Stimulated activated CD4-positive, alpha-beta T cell treated with anti-CD3 and anti-CD28 coated beads, Interleukin-4, amount 100 ng/mL, for 48 hours (primary cell): ENCODE measurements at places on chromosomes 6 and 20.

DNA sequence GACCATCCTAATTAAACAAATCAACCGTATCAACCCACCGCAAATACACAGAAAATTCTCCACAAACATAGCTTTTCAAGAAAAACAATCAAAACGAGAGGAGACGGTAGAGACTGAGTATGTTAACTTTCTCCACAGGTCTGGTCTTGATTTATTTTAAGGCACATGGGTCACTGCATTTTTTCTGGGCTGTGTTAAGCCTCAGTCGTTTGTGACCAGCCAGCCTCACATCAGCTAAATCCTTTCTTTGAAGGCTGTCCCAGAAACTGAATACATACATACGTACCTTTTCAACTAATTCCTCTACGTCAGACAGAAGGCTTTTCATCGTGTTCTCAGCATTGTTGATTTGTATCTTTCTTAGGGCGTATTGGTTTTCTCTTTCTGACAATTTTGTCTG, 69.4 kb downstream of the LAMA4 start:
- DNase-seq, result no peak

- DNase-seq, result no peak
Observed at GRCh38 chr20:62233684-62234083, 4.6 kb upstream of the OSBPL2 start.

DNA sequence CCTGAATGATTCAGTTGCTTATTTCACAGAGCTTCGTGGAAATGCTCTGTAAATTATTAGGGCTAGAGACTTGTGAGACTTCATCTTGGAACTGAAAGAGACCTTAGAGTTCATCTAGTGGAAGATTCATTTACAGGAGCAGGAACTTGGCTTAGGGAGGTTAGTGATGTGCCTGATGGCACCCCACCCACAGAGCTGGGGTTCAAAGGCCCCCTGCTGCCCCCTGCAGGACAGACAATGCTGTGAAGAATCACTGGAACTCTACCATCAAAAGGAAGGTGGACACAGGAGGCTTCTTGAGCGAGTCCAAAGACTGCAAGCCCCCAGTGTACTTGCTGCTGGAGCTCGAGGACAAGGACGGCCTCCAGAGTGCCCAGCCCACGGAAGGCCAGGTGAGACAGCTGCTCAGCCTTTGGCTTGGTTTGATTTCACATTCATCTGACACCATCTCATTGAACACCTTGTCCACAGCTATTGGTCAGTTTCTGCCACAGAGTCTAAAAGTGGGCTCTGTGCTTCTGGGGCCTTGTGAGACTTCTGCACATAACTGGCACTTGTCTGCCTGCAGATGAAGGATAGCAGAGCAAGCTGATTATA, 25.1 kb downstream of the MYBL2 start:
- DNase-seq, result peak; percentile 62

DNA sequence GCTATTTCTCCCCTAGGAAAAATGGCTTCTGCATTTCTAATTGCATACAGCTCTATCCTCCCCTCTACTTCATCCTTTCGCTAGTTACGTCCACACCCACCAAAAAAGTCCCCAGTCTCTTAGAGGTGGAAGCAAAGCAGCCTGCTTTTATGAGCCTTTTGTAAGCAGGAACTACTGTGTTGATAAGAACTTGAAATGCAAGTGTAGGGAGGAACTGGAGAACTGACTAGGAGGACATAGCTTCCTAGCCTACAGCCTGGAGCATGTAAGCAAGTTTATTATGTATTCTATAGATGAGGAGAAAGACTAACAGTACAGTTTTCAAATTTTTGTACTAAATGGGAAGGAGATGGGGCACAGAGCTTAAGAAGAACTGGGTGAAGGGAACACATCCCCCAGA, 10.3 kb downstream of the ARHGAP18 start:
- DNase-seq, result no peak

DNA sequence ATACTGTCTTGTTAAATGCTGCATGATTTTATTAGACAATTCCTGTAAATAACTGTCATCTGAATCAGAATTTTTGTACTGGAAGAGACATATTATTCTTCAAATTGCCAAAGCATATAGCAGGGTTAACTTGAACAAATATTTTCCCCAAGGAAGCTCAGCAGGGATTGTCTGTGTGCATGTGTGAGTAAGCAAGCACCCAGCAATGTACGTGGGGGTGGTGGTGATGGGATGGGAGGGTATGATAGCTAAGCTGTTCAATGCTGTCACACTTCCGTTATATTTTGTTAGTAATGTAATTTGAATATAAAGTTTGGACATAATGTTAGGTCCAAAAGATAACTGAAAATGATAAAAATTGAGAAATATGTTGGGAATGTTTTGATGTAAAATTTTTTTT, 118.1 kb downstream of the MYB start:
- DNase-seq, result no peak

DNA sequence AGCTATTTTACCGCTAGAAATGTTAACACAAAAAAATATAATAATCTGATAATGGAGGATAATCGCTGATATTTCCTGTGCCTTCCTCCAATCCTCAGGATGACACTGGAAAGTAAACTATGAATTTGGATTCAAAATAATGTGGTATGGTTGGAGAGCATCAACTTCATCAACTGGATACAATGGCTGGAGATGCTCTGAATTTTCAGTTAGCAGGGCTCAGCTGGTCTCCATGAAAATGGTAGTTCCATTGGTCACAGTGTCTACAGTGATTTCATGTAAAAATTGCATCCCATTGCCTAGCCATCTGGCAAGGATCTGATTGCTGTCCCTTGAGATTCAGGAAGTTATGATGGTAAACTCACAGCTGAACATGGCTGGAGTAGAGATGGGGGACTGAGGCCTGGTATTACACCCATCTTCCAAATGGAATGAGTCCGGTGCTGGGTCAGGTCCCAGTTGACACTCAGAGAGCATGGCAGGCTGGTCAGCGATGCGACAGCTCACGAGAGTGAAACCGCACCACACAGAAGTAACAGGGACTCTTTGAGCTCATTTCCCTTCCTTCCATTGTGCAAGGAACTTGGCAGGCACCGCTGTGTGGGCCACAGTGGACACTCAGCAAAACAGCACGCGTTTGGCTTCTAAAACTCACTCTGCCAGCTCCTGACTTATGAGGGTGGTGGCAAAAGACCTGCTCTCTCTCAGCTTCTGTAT, 142.4 kb upstream of the TNFAIP3 start:
- DNase-seq, result no peak

DNA sequence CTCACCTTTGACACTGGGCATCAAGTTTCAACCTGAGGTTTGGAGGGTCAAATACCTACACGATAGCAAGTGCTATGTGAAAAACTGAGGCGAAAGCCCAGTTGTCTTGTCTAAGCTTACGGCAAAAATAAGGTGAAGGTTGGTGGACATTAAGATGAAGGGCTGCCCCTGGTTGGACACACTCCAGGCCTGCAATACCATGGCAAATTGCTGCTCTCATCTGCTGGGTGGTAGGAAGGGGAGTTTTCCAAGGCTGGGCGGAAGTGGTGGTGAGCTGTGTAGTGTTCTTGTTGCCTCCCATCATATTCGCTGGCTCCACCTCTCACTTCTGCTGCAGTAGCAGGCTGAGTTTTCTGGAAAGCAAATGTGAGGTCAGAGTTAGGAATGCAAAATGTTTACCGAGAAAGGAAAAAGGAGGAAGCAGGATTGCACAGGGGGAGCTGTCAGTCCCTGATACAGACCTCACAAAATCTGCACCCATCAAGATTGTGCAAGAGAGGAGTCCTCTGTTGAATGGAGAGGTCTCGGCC, 33.7 kb downstream of the SCP2D1 start:
- DNase-seq, result no peak

GRCh38 chr6:3209114-3210023, 18.1 kb downstream of the TUBB2B start:
- peak; percentile 73 for DNase-seq

DNA sequence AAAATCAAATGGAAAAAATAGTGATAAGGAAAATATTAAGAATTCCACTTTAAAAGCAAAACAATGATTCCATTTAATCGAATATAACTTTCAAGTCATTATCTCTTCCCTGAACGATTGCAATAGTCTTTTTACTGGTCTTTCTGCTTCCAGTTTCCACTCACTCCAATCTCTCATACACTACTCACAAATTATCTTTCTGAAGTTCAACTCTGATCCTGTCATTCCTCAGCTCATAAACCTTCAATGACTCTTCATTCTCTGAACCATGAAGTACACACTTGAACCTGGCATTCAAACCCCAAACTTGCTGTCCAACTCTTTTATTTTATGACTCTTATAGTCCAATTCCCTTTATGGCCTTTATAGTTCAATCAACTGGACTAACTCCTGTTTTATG, 304.1 kb upstream of the TCF21 start:
- no peak for DNase-seq

- no peak for DNase-seq
Observed at GRCh38 chr6:110331816-110332215, 26.3 kb downstream of the METTL24 start.

GRCh38 chr6:170445487-170445886, 107.6 kb downstream of the PSMB1 start:
- no peak for DNase-seq

GRCh38 chr6:106097411-106098231, 11.5 kb downstream of the PRDM1 start:
- DNase-seq, result no peak

GRCh38 chr20:2745060-2745910, 52.7 kb downstream of the EBF4 start:
- DNase-seq, result no peak

- DNase-seq, result no peak
Observed at GRCh38 chr6:144148886-144149285, 1.4 kb upstream of the STX11 start.

DNA sequence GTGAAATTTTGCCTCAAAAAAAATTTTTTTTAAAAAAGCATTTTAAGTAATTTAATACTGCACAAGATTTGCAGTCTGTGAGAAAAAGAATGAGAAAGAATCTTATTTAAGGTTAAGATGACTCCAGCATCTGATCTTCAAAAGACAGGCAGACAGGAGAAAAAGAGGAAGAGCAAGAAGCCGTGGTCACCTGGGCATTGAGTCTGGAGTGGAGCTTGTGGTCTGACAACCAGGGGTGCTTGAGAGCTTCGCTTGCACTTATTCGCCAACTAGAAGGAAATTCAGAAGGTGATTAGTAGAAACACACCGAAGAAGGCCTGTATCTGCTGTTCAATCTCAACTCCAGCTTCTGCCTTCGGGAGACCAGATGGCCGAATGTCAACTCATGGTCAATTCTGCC, 75.9 kb downstream of the MYLK4 start:
- DNase-seq, result no peak

GRCh38 chr20:23200914-23201313, 114.8 kb upstream of the CD93 start:
- no peak for DNase-seq

DNA sequence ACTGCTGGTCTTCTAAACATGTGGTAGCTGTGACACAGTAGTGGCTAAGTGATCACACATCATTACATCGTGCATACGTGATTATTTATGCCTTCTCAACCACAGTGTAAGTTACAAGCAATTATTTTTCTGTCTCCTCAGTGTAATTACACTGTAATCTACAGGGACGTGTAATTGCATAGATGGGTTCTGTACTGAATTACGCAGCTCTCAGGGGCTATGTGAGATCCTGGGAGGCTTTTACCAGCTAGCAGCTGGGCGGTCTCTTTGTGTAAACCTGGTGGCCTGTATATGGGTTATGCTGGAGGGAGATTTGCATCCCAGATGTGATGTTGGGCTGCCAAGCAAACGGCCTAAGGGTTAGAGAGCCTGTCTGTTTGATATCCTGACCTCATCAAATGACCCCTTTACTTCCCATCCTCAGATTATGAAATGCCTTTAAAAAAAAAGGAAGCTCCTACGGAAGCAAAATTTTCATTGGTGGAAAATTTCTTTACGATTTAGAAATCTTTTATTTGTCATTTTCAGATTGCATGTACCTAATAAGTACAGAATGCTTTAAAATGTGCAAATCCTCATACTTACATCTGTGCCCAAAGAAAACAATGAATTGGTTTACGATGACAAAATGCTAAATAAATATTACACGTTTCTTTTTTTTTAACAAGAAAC, 402.8 kb upstream of the JAG1 start:
- DNase-seq, result no peak

DNA sequence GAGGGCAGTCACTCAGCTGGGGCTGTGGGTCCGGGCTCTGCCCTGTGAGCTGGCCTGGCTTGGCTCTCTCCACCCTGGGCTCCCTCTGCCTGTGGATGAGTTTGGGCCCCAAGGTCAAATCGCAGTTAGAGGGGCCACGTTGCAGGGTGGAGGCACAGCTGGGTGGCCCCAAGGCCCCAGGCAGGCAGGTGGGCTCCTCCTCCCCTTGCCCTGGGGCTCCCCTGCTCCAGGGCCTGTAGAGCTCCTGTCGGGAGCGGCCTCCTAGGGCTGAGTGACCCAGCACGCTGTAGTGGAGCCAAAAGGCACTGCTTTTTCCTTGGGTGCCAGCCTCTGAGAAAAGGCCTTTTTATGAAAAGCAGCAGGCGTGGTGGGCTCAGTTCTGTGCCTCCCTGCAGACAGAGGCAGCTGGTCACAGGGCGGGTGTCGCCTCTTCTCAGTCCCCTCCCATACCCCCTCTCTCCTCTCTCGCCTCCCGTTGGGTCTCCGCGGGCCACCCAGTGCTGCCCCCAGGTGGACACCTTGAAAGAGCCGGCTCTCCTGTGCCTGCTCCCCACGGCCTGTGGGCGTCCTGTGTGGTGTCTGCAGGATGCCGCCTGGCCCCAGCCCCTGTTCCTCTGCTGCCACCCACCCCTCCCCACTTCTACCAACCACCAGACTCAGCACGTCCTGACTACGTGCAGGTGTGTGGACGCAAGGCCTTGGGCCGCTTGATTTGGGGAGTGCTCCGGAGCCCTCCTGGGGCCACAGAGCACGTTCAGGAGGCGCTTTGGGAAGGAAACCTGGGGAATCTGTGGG, 13.2 kb downstream of the SS18L1 start:
- peak; percentile 68 for DNase-seq

DNA sequence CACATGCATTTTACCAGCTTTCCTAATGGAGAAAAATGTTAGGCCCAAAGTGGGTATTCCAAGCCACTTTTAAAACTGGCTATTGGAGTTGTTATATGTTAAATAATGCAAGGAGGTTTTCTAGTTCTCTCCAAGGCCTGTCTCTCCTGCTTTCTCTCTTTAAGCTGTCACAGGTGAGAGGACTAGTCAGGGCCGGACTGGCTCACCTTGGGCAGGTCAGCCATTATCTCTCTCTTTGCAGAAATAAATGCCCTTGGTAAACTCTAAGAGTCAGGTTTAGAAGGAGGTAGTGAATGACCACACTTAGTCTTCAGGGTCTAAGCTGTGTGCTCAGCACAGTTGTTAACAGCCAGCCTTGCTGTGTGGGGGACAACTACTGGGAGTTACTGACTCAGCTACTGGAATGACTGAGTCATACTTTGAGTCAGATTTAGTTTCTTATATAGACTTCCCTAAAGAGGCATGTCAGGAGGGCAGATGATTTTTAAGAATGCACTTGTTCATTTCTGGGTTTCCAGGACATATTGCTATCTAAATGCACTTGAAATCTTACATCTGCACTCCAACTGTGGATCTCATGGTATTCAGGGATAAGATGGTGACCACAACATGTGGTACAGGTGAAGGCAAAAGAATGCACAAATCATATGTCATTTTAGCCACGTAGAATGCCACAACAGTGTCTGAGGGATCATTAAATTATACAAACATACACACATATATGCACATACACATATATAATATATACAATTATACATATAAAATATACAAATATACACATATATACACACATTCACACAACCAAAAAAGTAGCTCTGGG, 719.4 kb downstream of the EPM2A start:
- DNase-seq, result peak; percentile 3

GRCh38 chr20:36645998-36646397, at the start of gene SLA2:
Gene SLA2, minus strand, starts transcription at chr20:36646196. Its CDS starts 4,861 bp downstream, at chr20:36641335.
- DNase-seq, result peak; percentile 26
